ENCODE measurements at places on chromosomes 16 and 17.

DNA sequence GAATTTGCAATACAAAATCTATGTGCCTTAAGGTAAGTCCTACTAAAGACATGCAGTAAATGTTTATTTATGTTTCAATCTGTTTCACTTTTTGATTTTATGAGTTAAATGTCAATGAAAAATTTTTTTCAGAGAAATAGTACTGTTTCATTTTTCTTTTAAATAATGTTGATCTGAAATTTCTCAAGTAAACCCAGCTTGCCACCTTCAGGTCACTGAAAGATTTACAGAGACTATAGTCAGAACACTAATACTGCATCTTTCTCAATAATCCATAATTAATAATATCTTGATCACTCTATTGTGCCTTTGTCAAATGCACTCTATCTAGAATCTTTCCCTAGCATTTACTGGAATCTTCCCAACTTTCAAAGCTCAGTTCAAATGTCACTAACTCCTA, 6.5 kb upstream of the DHX40 start:
- ATAC-seq, result peak; percentile 47

DNA sequence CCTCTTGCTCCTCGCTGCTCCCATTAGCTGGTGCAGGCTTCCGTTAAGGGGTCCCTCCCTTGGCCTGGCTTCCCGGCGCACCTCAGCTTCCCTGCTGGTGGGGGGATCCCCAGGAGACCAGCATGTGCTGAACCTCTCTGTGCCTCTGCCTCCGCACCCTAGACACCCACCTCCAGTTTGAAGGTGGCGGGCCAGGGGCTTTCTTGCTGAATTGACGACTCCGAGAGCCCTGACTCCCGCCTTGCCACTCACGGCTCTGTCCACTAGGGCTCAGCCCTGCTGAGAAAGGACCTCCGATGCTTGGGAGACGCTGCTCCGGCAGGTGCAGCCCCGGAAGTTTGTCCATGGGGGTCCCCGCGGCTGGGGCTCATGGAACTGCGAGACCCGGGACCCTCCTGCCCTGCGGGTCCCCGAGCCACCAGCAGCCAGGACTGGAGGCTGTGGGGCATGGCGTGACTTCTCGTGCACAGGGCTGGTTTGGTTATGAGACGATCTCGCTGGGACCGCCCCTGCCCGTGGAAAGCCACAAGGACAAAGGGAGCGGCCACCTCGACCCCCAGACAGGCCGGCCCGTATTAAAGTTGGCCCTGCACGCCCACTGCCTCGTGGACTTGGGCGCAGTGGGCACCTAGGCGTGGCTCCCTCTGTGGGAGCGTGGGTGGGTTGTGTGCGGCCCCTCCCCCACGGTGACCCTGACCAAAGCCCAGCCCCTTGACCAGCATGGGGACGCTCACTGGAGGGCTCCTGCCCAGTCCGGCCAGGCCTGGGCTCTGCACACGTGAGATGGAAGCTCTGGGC, 8.1 kb downstream of the CHMP6 start:
- ATAC-seq, result no peak

GRCh38 chr17:58985367-58985766, 121.3 kb downstream of the TRIM37 start:
- no peak for ATAC-seq

- ATAC-seq, result no peak
These were observed 13.4 kb downstream of the GAA start for GRCh38 chr17:80114758-80115157.

GRCh38 chr17:68456339-68457167, 743 bp downstream of the WIPI1 start:
- ATAC-seq, result peak; percentile 93

DNA sequence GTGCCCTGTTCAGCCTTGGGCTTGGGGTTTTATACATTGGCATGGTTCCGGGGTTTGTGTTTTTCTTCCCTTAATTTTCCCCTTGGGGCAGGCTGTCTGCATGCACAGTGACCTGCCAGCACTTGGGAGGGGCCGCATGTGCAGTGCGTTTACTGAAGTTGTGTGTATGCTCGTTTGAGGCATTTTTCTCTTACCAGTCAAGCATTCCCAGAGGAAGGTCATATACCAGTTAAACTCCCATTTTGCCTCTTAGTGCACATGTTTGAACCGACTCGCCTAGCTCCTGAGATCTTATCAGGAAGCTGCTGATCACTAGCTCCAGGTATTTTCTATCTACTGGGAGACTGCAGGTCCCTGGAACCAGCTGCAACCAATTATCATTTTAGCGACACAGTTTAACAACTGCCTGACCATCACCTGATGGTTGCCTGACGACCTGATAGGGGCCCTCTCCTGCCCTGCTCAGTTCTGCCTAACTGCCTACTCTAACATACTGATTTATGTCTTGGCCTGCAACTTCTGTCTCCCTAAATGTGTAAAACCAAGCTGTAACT, 51.4 kb downstream of the MFSD11 start:
- no peak for ATAC-seq

- ATAC-seq, result no peak
These were observed 130.4 kb downstream of the C16orf78 start for GRCh38 chr16:49504023-49504364.

DNA sequence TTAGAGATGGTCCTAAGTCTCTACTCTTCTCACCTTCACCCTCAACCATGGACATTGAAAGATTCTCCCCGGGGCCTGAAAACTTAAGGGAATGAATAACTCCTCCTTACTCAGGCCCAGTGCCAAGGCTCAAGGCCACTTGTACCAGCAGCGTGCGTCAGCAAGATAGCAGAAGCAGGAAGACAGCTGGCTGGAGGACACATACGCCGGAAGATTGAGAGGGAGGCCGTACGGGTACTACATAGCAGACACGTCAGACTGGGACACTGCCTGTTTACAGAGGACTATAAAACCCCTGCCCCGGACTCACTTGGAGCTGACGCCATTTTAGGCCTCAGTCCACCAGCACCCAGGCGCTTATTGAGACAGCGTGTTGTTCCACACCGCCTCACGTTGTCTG, 75.8 kb upstream of the MED13 start:
- ATAC-seq, result no peak

DNA sequence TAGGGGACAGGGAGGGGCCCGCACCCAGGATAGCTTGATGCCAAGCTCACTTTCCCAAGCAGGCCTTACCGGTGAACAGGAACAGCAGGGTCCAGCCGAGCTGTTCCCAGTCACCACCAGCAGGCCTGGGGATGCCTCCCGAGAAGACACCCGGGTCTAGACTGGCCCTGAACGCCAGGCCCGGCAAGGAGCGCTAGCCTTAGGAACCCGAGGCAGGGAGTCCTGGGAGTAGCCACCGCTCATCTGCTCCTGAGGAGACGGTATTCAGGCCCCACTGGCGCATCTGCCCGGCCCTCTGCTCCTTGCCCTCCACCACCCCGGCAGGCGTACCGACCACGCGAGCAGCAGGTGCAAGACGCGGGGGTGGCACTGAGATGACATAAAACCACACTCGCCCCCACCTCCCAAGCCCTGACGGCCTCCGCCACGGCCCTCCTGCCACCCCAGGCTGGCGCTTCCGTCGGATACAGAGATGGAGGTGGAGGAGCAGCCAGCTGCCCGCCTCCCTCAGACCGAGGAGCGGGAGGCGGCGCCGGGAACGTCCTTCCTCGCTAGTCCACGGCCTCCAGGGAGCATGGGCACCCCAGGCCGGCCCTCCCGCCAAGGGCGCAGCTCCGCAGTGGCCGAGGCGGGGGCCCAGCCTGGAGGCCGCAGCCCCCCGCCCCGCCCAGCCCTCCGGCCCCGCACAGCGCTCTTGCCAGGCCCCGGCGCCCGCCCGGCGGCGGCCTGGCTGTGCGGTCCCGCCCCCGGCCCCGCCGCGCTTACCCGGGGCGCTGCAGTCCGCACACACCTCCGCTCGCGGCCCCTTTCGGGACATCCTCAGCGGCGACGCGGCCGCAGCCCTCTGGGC, 661 bp downstream of the GIT1 start:
- peak; percentile 6 for ATAC-seq

DNA sequence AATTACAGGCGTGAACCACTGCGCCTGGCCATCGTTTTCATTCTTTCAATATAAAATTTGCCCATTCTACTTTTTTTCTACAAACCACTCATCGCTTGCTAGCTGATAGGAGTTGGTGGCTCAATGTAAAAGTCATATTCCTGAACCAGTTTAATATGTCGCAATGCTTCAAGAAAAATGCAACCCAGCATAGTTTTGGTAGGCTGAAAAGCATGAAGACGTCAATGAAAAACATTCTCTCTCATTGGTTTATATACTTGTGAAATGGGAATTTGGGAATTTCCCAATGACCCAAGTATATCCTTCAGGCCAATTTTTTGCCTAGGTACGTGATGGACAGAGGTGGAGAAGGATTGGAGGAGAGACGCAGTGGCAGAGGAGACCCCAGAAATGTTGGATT, 26.9 kb downstream of the USP43 start:
- no peak for ATAC-seq

GRCh38 chr16:4684763-4685162, 8.6 kb upstream of the NUDT16L1 start:
- no peak for ATAC-seq

DNA sequence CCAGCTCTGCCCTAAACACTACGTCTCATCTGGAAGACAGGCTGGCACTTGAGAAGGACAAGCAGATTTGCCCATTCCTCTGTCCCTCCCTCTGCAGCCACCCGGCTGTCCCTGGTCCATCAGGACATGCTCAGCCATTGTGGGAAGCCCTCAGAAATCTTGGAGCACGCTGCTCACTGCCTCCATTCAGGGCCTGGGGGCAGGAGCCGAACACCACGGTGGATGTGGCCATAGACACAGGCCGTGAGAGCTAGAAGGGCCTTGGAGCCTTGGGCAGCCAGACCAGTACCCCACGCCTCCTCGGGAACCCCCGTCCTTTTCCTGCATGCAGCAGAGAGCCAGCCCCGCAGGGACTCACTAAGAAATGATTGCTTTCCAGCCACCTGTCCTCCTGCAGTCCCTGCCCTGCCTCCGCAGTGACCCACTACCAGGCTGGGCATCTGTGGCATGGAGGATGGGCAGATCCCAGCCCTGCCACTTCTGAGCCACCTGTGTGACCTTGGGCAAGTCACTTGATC, 3.4 kb downstream of the DOC2A start:
- no peak for ATAC-seq

DNA sequence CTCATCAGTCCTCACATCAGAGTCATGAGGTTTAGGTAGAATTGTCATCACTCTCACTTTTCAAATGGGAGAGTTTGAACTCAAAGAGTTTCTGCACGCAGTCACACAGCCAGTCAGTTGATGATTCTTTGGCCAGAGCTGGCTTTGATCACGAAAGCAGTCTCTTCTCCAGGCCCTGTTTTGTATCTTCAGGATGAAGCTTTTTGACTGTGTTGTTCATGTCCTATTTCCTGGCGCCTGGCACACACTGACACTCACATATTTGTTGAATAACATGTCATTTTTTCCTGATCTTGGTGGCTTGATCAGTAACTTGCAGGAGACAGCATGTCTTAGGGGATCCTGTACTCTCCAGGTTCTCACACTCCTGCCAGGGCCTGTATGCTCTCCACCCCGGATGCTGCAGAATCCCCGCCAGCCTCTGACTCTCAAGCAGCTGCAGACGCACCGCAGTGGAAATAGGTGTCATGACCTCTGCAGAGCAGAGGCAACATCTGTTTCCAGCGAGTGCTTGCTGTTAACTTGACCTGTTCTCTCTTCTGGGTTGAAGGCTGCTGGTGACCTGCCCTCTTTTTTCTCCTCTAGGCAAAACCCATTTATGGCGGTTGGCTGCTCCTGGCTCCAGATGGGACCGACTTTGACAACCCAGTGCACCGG, 33.0 kb downstream of the MPRIP start:
- ATAC-seq, result peak; percentile 50

DNA sequence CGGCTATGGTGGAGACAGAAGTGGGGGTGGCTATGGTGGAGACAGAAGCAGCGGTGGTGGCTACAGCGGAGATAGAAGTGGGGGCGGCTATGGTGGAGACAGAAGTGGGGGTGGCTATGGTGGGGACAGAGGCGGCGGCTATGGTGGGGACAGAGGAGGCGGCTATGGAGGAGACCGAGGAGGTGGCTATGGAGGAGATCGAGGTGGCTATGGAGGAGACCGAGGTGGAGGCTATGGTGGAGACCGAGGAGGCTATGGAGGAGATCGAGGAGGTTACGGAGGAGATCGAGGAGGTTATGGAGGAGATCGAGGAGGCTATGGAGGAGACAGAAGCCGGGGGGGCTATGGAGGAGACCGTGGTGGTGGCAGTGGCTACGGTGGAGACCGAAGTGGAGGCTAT, 24.1 kb downstream of the HEATR9 start:
- no peak for ATAC-seq

Measured in SK-N-SH treated with all-trans-retinoic acid at 6 μM for 48 hours (cell line).